Bone marrow (tissue), 2 donors: ENCODE measurements at places on chromosomes 16 and 17.

GRCh38 chr17:72030067-72030899 lies 90.5 kb upstream of the SOX9 start:
- DNase-seq = no peak

GRCh38 chr17:66777689-66778225 lies 57.2 kb upstream of the CACNG5 start:
- no peak for DNase-seq

DNA sequence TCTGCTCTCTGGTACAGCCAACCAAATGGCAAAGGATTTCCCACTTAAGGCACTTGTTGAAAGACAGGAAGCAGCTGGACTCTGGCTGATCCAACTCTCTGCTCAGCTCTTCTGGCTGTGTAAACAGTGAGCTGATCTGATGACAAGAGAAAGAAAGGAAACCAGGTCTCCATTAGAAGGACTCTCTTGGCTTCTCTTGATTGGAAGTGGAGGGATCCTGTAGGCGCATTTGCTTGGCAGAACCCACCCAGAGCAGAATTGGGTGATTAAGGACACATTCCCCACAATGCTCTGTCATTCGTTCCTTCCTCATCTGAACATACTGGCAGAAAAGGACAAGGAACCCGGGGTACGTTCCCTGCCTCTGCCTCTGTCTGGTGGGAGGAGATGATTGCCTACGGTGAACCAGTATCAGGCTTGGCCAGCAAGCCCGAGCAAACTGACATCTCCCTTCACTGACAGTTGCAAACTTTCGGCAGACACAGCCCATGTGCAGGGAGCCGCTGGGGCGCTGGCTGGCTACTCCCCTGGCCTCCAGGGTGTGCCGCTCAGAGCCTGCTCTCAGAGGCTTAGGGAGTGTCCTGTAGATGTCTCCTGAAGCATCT lies 29.1 kb downstream of the LDHD start:
- DNase-seq = no peak

DNA sequence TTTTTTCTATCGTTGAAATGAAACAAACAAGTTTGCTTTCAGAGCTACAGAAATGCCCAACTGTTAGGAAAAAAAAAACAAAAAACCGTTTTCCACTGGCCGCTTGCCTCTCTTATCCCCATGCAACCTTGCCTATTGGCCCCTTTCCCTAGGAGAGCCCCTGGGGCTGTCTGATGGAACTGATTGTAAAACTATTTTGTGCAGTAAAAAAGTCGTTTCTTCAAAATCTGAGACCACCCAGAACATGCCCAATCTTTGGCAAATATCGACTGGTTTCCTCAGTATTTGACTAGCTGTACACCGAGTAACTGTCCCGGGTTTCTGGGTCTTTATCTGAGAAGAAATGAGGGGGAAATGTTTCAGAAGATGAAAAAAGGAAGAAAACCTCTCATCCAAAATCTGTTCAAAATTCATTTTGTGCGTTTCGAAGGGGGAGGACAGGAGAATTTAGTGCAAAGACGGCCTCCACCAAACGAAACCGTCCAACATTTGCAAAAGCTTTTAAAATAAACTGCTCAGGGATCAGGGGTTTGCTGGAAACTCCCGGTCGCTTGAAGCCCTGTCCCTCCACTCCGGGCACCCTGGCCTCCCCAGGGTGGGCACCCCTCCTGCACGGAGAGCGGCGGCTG lies 1.1 kb upstream of the GNAO1 start:
- no peak for DNase-seq

DNA sequence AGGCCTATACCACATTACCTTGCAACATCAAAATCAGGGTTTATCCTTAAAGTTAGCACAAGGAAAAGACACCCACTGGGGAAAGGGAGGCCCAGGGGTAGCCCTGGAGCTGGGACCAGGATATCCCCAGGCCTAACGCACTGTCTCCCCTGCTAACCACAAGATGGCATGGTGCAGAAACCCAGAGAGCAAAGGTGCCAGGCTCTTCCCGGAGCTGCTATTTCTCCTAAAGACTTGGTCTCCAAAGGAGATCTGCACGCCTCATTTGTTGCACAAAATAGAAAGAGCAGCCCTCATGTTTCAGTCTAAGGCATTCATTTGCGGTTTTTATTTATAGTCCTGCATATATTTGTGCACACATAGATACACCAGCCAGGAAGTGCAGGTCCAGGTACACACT lies 408.6 kb downstream of the SOX9 start:
- DNase-seq = no peak

DNA sequence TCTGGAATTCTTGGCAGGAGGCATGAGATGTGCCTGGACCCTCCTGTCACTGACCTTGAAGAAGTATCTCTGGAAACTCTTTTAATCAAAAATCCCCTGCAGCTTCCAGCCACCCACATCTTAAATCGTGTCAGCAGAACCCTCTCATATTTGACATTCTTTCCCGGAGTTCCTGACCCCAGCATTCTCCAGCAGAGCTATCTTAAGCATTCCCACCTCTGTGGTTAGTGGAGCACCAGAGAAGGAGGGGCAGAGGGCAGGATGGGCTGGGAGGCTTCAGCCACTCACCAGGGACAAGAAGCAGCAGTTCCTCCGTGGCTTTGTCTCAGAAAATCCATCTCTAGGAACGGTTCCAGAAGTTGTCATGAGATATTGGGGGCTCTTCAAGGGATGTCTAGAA lies 149.9 kb downstream of the RGS9 start:
- DNase-seq = no peak

DNA sequence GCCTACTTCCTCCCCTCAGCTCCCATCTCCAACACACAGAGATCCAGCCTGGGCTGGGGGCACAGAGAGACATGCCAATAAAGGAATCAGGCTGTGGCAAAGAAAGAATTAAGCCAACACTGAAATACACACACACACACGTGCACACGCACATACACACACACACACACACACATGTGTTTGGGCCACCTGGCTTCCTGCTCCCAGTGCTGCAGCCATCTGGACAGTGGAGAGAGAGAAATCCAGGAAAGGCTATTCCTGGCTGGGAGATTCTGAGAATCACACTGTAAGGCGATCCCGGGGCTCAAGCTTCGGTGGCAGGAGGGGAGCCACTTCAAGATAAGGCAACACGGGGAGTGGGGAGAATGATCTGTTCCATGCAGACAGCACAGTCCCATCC lies 72.4 kb downstream of the NOG start:
- DNase-seq = no peak

DNA sequence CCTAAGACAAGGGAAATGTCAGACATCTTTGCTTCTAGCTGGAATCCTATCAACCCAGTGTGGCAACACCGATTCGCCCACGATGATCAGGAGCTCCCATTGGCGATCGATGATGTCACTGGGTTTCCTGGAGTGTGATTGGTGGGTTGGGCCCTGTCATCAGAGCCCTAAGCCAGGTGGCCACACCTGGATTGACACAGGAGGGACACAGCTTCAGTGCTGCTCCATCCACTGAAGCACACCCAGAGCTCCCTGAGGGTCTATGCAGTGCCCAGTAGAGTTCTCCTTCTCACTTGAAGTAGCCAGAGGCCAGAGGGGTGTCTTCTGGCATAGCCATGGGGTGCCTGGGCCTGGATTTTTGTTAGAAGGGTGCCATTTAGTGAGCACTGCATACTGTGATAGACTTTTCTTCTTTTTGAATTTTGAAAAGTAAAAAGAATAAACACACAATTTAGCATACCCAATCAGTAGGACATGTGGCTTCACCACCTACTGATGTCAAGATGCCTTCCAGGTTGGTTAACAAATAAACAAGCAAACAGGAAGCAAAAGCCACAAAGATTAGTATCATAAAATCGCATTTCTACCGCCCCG lies 77.6 kb downstream of the CMIP start:
- DNase-seq = no peak

GRCh38 chr17:57269052-57269451 lies 12.7 kb downstream of the MSI2 start:
- DNase-seq = no peak

- no peak for DNase-seq
These were observed 45.8 kb upstream of the GAS7 start for GRCh38 chr17:10243883-10244844.

GRCh38 chr17:66713533-66714042 lies 121.3 kb upstream of the CACNG5 start:
- no peak for DNase-seq

GRCh38 chr17:65235284-65235683 lies 98.1 kb downstream of the RGS9 start:
- no peak for DNase-seq

DNA sequence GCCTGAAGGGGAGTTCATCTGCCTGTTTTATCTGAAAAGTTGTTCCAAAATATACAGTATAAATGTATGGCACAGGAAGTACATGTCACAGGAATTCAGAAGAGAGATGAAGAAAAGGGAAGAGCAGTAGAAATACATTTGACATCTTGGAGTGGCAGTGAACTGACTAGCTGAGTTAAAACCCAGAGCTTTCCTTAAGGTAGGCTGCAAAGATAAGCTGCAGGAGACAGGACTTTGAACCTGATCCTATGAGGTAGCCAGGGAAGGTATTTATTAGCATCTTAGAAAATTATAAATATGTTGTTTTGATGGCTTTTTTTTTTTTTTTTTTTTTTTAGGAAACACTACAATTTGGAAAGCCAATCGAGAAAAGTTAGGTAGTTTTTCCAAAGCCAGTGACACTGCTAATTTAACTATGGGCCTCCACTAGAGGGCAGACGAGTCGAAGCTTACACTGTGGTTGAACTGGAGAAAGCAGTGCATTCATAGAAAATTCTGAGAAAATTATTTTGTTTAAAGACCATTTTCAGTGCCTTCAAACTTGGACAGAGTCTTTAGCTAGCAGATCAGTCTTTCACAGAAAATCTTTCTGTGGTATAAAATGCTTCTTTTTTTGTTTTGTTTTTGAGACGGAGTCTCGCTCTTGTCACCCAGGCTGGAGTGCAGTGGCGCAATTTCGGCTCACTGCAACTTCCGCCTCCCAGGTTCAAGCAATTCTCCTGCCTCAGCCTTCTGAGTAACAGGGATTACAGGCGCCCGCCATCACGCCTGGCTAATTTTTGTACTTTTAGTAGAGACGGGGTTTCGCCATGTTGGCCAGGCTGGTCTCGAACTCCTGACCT lies 122.3 kb downstream of the SSH2 start:
- peak; percentile 61 for DNase-seq

DNA sequence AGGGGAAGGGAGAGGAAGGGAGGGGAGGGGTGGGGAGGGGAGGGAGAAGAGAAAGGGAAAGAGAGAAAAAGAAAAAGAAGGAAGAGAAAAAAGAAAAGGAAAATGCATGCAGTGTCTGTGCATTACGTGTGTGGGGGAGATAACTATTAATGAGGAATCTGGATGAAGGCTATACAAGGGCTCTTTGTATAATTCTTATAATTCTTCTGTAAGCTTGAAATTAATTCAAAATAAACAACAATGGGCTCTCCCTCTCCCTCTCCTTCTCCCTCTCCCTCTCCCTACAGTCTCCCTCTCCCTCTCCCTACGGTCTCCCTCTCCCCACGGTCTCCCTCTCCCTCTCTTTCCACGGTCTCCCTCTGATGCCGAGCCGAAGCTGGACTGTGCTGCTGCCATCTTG lies 143.4 kb downstream of the VPS53 start:
- DNase-seq = no peak

- DNase-seq = no peak
These were observed 104.4 kb downstream of the VPS53 start for GRCh38 chr17:610276-610675.

DNA sequence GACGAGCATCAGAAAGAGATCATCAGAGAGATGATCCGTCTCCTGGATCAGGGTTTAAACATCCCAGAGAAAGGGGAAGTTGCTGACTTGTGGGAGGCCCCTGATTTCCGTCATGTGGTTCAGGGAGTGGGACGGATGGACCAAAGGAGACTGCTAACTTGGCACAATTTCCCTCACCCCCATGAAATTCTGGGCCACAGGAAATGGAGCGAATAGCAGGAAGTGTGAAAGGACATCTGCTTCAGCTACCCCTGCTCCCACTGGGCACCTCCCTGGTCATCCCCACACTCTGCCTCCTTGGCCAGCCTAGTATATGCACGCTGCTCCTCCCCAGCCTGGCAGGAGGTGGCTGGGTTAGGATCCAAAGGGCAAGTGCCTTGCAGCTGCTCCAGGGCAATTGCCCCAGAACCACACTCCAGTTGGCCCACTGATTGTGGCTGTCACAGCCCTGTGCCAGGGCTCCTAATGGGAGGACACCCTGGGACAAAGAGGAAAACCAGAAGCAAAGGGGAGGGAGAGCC lies 1.3 kb downstream of the ARRB2 start:
- DNase-seq = peak; percentile 81

GRCh38 chr17:75146592-75146991 lies 7.7 kb downstream of the JPT1 start:
- no peak for DNase-seq

- no peak for DNase-seq
These were observed 231.4 kb downstream of the SNX29 start for GRCh38 chr16:12207939-12208338.

DNA sequence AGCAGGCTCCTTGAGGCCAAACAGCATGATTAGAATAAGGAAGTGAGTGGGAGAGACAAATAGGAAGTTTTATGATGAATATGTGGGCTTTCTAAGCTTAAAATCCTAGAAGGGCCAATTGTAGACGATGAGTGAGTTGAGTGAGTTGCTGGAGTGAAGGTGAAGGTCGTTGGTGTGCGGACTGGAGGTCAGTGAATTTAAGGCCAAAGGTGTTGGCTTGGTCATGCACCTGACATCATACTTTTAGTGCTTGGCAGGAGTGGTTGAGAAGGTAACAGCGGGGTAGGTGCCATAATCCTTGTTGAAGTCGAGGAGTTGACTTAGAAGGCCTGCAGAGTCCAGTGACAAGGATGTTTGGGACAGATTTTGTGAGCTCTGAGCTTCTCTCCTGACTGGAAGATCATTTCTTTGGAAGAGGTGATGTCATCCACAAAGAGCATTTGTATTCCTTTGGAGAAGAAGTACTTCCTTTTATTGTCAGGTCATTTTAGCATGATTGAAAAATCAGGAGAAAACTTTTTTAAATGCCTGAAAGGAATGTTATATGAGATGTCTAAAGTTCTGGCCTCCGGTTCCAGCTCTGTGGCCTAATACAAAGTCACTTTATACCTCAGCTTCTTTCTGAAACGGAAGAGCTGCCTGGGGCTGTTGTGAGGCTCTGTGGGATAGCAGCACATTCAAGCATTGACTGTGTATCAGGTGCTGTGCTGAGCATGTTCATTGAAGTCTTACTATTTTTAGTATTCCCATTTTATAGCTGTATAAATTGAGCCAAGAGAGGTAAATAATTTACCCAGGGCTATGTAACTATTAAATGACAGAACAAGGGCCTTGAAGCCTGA lies 53.6 kb upstream of the TBX2 start:
- no peak for DNase-seq
